ENCODE measurements at places on chromosomes 4 and X.

DNA sequence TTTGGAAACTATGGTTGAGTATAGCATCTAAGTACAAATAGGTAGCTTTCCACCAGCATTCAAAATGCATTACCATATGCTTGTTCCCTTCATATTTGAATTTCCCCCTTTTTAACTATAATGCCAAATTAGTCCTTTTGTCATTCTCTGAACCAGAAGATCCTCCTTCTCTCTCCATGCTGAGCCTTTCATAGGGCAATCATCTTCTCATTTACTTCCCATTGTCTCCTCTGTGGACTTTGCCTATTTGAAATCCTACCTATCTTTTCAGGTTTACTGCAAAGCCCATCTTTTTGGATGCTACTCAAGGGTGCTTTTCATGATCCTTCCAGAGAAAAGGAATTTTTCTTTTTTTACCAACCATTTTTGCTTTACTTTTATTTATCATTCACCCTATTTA lies 54.7 kb downstream of the DKK2 start:
- DNase-seq, result no peak

- DNase-seq, result no peak
Observed at GRCh38 chr4:39331191-39331590, 35.0 kb downstream of the RFC1 start.

- no peak for DNase-seq
Observed at GRCh38 chr4:98482847-98483806, 175.3 kb downstream of the TSPAN5 start.

GRCh38 chr4:165118256-165118909 lies 5.7 kb upstream of the TMEM192 start:
- DNase-seq, result no peak

GRCh38 chrX:10360116-10360515 lies 203.3 kb downstream of the CLCN4 start:
- no peak for DNase-seq

DNA sequence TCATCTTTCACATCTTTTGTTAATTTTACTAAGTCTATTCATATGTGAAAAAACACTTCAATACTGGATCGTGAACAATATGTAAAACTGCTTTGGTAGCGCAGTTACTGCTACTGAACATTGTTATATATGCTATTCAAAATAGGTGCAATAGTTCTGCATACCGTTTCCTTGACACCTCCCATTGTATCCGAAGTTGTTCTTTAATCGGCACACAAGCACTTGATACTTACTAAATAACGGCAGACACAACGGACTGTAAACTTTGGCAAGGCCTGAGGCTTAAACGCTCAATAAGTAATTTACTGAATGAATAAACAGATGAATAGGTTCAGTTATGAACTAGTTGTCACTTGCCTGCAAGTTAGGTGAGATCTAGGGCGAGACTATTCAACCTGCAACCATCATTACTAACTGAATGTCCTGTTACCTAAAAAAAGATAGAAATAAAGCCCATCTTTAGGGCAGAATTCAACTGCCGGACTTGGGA lies 620 bp downstream of the ANAPC10 start:
- no peak for DNase-seq

GRCh38 chr4:67393699-67394281 lies 151.5 kb downstream of the CENPC start:
- no peak for DNase-seq

GRCh38 chrX:22192419-22193060 lies 80.2 kb upstream of the CBLL2 start:
- DNase-seq, result peak; percentile 21

DNA sequence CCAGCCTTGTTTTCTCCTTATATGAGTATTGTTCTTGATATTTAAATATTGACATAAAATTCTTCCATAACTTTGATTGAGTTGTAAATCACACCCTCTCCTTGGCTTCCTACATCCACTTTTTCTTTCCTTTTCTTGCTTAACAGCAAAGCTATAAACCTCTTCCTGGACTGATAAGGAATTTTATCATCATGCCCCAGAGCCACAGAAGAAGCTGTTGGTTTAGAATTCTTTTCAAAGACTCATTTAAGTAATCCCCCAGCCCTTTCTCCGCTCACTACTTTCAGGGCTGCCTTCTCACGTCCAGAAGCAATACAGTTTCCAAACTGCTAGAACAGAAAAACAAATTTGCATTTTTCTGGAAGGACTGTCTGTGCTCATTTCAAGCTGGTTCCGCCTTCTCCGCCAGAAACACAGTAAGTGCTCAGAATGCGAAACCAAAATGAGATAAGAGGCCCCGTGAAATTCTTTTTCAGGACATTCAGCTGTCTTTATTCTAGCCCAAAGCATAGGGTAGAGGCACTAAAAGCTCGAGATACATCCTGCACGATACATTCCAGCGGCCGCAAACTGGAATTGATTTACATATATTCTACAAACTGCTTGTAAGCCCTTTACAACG lies 849 bp downstream of the MID1 start:
- DNase-seq, result peak; percentile 14

- DNase-seq, result no peak
Observed at GRCh38 chr4:12507868-12508481, 976.2 kb downstream of the RAB28 start.

DNA sequence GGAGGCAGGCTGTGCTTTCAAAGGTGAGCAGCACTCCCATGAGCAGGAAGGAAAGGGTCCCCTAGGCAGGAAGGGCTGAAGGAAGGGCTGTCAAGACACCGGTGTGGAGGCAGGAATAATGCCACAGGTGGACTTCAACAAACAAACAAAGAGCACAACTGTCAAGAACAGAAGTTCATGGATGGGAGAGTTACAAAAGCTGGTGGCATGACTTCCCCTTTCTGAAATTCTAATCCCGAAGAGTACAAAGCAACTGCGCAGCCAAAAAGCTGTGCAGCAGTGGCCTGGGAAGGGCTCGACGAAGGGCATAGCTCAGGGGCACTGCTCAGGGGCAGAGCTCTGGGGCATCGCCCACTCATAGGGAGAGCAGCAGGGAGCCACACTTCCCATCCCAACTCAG lies 582.3 kb upstream of the DIPK2B start:
- no peak for DNase-seq

GRCh38 chr4:5884796-5885195 lies 8.1 kb downstream of the CRMP1 start:
- no peak for DNase-seq

- DNase-seq, result no peak
Observed at GRCh38 chr4:67292636-67293035, 252.7 kb downstream of the CENPC start.

GRCh38 chr4:113434247-113434587 lies 327.3 kb downstream of the CAMK2D start:
- no peak for DNase-seq

DNA sequence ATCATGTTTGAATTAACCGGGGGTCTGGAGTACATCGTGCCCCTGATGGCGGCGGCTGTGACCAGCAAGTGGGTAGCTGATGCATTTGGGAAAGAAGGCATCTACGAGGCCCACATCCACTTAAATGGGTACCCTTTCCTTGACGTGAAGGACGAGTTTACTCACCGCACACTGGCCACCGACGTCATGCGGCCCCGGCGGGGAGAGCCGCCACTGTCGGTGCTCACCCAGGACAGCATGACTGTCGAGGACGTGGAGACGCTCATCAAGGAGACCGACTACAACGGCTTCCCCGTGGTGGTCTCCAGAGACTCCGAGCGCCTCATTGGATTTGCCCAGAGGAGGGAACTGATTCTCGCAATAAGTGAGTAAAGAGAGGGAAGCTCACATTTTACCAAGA lies 56.9 kb downstream of the CLCN4 start:
- DNase-seq, result no peak

Measured in lower leg skin (tissue), 4 donors.